ENCODE measurements at places on chromosomes 5 and 9.

DNA sequence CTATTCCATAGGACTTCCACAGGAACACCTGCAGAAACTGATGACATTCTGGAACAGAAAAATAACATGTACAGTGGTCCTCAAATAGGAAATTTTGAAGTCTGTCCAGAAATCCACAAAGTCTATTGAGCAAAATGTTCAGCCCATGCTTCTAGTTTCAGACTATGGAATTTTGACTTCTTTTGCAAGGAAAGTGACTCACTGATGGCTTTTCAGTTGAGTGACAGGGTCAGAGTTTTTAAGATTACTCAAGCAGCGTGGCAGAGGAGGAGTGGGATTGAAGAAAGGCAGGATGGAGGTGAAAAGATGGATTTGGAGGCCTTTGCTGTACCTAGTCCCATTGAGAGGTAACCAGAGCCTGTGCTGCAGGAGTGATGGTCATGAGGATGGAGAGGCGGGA is 151.5 kb downstream of the GOLPH3 start:
- no peak for DNase-seq

- peak; percentile 40 for DNase-seq
Observed at GRCh38 chr9:100222674-100223073, 123.6 kb downstream of the INVS start.

GRCh38 chr5:90334741-90335140 is 74.8 kb downstream of the CETN3 start:
- DNase-seq: no peak

- DNase-seq: peak; percentile 49
Observed at GRCh38 chr9:108869092-108869725, 7.1 kb downstream of the ACTL7A start.

- DNase-seq: peak; percentile 72
Observed at GRCh38 chr5:153654504-153655200, 164.2 kb downstream of the GRIA1 start.

Measured in EL (cell line).